B cell (primary cell): ENCODE measurements at places on chromosomes 4 and X. TPM values are rescaled to one million over a fixed set of nuclear protein-coding genes. Genes with fewer than 3 reads are reported as not detected.

The SMR3B gene
- not detected in 2 replicates for total RNA-seq

The POF1B gene
- 1.2 and 1.9 TPM in 2 replicates for total RNA-seq

The MTMR8 gene
- 11.6 and 11.8 TPM in 2 replicates for total RNA-seq

The PNCK gene
- total RNA-seq = 0.99 TPM in 1 of 2 replicates, not detected in the other

The RTL9 gene
- total RNA-seq = not detected in 2 replicates

The PDE5A gene
- total RNA-seq = 1.4 and 2.6 TPM in 2 replicates

The HPGD gene
- total RNA-seq = 0.63 TPM in 1 of 2 replicates, not detected in the other

The NXF2B gene
- total RNA-seq = not detected in 2 replicates
